Activated T-cell treated with anti-CD3 and anti-CD28 coated beads, Interleukin-2, amount 50 U/mL, for 72 hours (primary cell): ENCODE measurements at places on chromosomes 1 and 21.

GRCh38 chr1:155379631-155380090 lies 59.0 kb downstream of the RUSC1 start:
- H3K27me3 ChIP-seq, result no peaks in the 10 kb centered on the region
- H3K27ac ChIP-seq, result no peak overlapping the region
- peaks cover 7% of the 10 kb centered on the region for H3K36me3 ChIP-seq
- DNase-seq, result no peak
- peaks cover 7% of the 10 kb centered on the region for H3K4me1 ChIP-seq

DNA sequence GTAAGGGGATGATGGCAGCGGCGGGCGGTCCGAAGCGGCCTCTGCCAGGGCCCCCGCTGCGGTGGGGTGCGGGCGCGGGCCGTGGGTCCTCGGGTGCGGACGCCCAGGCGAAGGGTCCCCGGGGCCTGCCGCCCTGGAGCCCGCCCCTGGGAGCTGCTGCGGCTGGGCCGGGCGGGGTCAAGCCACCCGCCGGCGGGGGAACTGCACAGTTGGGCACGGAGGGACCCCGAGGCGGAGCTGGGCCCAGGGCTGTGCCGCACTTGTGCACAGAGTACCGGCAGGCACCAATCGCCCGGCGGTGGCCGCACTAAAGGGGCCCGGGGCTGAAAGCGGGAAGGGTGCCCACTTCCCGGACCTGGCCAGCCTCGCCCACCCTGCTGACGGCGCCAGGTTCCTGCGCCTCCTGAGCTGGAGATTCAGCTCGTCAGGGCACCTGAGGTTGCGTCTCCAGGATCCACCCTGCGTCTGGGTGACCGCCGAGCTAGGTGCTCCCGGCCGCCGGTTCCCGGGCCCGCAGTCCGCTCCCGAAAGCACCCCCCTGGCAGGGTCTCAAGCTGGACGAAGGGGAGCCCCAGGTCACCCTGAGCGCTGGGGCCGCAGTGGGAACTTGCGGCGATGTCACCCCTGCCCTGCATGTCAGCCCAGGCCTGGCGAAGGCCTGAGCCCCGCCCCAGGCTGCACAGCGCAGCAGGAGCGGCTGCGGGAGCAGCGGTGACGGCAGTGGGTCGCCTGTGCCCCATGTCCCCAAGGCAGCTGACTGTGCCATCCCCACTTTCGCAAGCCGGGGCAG lies 56.7 kb upstream of the ETV3 start:
- no peak overlapping the region for H3K27ac ChIP-seq
- no peaks in the 10 kb centered on the region for H3K36me3 ChIP-seq
- H3K4me1 ChIP-seq, result peaks cover 11% of the 10 kb centered on the region
- H3K27me3 ChIP-seq, result peaks cover 32% of the 10 kb centered on the region
- H3K4me3 ChIP-seq, result no peak overlapping the region

DNA sequence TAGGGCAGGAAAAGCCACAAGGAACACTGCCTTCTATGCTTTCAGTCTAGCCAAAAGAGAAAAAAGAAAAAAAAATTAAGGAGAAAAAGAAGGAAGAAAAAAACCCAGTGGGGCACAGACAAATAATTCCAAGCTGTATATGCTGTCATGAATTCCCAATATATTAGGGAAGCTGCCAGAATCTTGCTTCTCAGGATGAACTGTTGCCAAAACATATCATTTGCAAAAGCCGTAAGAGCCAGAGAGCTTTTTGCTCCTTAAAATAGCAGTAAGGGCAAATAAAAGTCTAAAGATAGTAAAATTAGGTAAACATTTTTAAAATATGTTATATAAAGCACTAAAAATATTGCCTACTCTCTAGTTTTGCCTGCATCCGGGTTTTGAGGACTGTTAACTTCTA lies 52.1 kb downstream of the PGM1 start:
- H3K27ac ChIP-seq, result no peak overlapping the region
- peaks cover 7% of the 10 kb centered on the region for H3K36me3 ChIP-seq
- H3K27me3 ChIP-seq, result no peaks in the 10 kb centered on the region
- no peaks in the 10 kb centered on the region for H3K4me1 ChIP-seq

DNA sequence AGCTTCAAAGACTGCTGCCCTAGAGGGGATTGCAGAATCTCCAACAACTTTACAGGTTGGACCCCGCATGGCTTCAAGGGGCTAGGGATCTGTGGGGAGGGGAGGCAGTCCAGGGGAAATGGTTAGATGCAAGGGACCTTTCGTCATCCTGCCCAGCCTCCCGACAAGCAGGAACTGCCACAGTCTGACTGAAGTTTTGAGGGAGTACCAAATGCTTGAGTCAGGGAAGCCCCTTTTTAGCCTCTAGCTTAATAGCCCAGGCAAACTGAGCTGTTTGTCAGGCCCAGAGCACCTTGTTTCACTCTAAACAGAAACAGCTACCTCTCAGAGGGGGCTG lies 1.1 kb downstream of the TOR3A start:
- H3K36me3 ChIP-seq, result peaks cover 3% of the 10 kb centered on the region
- H3K27ac ChIP-seq, result peak overlapping the region; percentile 92
- peaks cover 19% of the 10 kb centered on the region for H3K4me1 ChIP-seq
- H3K4me3 ChIP-seq, result peak overlapping the region; percentile 96
- peak; percentile 35 for DNase-seq
- H3K27me3 ChIP-seq, result no peaks in the 10 kb centered on the region

GRCh38 chr1:178330153-178330552 lies 166.6 kb downstream of the CLEC20A start:
- H3K36me3 ChIP-seq, result no peaks in the 10 kb centered on the region
- no peak overlapping the region for H3K27ac ChIP-seq
- H3K27me3 ChIP-seq, result no peaks in the 10 kb centered on the region
- H3K4me1 ChIP-seq, result no peaks in the 10 kb centered on the region
